ENCODE measurements at places on chromosomes 4 and X.

GRCh38 chr4:112253382-112254000 is 21.9 kb downstream of the AP1AR start:
- DNase-seq = no peak

GRCh38 chrX:96170626-96171025 is 514.0 kb upstream of the DIAPH2 start:
- no peak for DNase-seq

DNA sequence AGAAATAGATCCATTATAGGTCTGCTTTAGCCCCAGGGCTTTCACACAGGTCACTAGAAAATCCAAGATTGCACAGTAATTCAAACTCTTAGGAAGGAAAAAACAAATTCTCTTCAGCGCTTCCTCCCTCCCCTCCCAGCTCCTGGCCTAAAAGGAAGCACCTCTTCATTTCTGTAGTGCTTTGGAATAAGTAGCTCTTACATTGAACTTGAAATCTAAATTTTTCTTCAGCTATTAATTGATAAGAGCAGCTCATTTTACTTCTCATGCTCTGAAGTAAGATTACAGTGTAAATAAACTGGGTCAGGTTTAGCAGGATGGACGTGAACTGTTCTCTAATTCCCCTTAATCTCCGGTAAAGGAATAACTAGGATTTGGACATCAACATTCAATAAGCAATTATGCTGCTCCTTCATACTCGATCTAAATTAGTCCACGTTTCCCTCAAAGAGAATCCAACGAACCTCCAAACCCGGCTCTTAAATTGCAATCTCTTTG is 10.9 kb upstream of the SEL1L3 start:
- DNase-seq = no peak

DNA sequence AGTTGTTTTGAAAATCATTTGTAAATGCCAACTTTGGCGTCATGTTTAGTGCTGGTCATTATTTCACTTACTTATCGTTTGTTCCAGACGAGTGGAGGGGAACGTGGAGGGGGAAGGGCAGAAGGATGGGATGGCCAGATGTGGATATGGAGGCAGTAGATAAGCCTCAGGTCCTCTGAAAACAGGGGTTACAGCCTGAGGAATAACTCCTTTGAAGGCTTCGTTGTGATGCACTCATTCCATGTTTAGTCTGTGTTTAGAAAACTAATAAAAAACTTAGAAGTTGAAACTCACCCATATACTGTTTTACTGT is 1.1 kb downstream of the MOB1B start:
- DNase-seq = peak; percentile 95

GRCh38 chr4:74793757-74794381 is 454 bp downstream of the BTC start:
- no peak for DNase-seq

DNA sequence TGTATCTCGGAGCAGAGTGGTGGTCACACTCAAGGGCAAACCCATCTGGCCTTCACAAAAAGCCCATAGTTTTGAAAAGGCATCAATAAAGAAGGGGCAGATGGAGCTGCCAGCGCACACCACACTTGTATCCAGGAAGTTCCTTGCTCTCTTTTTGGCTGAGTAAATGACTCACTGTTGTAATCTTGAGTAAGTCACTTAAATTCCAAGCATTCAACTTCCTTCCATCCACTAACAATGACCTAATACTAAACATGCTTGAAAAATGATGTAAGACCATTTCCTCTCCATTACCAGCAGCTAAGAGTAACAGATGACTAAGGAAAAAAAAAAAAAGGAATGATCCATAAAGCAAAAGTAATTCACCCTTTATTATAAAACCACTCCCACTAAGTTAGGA is 32.4 kb upstream of the MYOZ2 start:
- DNase-seq = no peak

DNA sequence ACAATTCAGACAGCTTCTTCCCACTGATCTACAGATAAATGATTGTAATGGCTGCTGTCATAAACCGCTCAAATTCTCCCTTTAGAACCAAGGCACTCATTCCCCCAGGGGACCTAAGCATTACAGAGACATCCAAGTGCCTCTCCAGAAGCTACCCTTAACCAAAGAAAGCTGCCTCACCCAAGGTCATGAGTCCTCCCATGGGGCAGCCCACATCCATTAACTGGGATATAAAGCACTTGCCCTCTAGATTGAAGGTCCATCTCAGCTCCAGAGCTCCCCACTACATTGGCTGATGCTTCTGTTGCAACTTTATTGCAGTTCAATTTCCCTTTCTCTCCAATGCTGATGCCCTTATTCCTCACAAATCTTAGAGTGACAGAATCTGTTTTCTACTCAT is 40.5 kb upstream of the DCAF8L2 start:
- no peak for DNase-seq

DNA sequence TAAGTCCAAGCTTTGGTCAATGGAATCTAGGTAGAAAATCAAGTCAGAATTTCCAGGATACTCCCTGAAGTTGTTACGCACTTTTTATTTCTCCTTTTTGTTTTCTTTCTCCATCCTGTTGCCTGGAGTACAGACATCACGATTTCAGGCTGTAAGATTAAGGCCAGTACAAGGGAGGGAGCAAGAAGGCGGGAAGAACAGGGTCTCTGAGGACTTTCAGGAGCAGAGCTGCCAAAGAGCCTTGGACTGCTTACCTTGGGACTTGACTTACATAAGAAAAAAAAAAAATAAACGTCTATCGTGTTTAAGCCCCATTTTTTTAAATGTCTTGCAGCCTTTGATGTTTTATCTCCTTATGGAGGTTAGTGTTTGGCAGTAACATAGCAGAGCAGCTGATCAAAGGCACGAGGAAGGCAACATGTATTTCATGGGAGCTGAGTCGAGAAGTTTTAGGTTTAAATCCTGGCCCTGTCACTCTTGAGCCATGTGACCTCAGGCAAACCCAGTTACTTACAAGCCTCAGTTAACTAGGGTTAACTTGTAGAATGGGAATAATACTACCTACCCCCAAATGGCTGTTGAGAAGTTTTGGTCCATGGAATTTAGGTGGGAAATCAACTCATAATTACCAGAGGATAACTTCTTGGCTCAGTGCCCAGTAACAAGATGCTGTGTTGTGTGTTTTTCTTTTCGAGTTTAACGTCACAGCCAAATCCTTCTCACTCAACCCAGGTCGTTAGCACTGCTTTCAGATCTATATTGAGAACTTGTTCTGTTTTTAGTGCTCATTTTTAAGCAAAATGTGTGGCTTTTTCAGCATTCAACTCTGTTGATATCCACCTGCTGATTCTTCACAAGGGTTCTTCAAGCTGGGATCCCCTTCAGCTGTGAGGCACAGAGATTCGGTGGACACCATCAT is 106.8 kb downstream of the CLNK start:
- no peak for DNase-seq

DNA sequence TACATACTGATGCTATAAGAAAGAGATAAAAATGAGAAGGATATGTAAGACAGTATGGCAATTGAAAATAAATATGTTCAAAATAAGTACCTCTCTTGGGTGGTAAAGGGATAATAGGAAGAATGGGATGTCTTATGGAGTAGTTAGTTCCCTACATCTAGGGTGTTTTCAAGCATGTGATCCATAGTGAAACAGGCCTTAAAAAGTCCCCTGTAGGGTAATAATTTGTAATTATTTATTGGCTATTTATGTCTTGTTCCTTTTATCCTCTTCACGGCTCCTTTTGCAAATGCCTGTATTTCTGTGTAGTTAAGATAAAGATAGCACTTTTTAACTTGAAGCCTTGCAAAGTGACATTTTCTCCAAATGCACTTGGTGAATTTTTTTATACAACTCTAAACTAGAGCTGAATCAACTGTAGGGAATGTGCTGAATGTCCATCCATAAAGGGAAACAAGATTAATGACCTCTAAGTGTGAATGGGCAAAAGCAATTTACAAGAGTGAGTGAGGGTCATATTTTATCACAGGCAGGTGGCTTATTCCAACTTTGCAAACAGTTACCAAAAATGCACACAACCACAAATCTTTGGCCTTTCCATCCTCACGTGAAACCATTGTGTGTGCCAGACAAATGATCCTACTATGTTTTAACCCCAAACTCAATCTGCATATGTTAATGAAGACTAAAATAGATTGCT is 299.0 kb downstream of the KCNIP4 start:
- DNase-seq = no peak

DNA sequence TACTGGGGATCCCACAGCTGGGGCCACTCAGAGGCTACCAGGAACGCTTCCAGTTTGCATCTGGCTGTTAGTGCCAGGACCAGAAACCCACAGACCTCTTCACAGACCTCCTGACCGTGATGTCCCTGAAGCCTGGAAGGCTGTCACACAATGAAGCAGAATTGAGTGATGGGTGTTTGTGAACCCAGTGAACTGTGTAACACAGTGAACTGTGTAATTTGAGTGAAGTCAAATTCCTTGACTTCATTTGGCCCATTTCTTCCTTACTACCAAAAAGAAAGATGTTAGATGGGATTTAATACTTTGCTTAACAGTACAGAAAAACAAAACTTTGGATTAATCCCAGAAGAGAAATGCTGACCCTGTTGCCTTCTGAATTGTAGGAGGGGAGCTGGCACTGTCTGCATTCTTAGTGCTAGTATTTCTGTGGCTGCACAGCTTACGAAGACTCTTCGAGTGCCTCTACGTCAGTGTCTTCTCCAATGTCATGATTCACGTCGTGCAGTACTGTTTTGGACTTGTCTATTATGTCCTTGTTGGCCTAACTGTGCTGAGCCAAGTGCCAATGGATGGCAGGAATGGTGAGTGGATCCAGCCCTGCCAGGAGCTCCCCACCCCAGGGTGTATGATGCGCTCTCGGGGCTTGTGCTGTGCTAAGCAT is 17.8 kb downstream of the SRD5A3 start:
- DNase-seq = no peak

- no peak for DNase-seq
These were observed 216.3 kb upstream of the BCOR start for GRCh38 chrX:40314070-40314469.

DNA sequence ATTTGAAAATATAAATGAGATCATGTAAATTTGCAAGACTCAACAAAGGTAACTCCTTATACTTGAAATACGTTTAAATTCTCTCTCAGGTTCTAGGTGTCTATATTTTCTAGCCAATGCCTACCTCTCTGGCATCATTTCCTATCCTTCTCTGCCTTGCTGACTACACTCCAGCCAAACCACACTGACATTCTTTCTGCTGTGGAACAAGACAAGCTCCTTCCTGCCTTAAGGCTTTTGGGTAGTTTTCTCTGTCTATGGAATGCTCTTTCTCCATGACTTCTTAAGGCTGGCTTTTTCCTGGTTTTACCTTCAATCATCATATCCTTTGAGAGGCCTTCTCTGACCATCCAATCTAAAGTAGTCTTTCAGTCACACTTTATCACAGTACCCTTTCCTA is 201.0 kb downstream of the SPRY1 start:
- DNase-seq = no peak

GRCh38 chr4:48065587-48066052 is 49.0 kb downstream of the NIPAL1 start:
- no peak for DNase-seq

DNA sequence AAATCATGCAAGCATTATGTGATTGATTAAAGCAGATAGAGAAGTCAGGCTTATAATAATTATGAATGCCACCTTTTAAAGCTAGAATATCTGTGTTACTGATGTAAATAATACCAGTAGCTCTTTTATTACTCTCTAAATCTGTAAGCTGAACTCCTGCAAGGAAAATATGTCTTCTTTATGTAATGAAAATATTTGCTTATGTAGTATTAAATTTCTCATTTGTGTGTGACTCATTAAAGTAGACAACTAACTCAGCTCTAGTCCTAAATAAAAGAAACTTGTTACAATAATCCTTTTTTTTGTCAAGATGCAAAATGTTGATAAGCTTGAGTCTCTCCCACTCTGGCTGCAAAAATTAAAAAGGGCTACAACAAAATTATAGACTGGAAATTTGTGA is 137.7 kb upstream of the FAT1 start:
- no peak for DNase-seq

DNA sequence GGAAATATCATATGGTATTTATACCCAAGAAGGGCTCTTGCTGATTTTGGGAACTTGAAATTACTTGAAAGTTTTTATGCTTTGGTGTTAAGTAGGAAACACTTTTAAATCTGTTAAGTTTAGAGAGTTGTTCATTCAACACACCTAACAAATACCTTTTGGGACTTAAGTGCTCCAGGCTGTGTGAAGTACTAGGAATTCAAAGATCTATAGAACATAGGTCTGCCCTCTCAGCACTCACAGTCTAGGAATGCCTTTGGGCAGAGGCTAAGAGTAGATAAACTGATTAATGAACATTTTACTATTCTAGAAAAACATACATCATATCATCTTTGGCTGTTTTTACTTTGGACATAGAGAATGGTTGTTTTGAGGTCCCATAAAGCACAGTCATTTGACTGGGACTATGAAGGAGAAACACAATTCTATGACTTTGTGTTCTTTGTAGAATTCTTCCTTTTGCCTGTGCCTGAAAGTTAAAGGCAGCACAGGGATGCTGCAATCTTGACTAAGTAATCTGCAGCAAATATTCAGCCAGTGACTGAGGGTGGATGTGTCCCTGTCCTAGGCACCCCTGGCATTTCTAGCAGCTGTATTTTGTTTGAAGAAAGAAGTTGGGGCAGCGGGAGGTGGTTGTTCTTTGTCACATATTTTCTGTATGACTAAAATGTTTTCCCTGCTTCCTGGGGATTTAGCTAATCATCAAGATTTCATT is 8.3 kb downstream of the BMP3 start:
- DNase-seq = no peak

GRCh38 chr4:58138786-58139668 is 1028.8 kb upstream of the IGFBP7 start:
- no peak for DNase-seq

- DNase-seq = no peak
These were observed 62.6 kb upstream of the C4orf54 start for GRCh38 chr4:99720206-99720605.

DNA sequence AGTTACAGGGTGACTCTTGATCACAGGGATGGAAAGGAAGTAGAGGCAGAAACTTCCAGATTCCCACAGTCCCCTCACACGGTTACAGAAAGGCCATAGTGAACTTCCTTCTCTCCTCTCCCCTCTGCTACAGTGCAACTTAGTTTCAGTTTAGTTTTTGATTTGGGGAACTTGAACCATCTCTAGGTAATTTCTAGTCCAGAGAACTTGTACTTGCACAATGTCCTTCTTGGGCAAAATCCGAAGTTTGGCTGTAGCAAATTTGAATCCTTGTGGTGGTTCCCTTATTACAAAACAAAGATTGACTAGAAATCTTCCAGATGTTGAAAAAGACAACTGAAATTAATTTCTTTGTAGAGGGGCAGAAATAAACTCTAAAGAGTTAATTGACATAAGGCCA is 1.2 kb upstream of the BLTP1 start:
- DNase-seq = no peak

All from hematopoietic multipotent progenitor cell treated with erythropoietin and hydrocortisone succinate and interleukin-3 and kit ligand, for 17 days (in vitro differentiated cells).